RKO (cell line): ENCODE measurements at places on chromosomes 4 and X.

GRCh38 chr4:110155654-110156053, 42.8 kb downstream of the ELOVL6 start:
- DNase-seq, result no peak

DNA sequence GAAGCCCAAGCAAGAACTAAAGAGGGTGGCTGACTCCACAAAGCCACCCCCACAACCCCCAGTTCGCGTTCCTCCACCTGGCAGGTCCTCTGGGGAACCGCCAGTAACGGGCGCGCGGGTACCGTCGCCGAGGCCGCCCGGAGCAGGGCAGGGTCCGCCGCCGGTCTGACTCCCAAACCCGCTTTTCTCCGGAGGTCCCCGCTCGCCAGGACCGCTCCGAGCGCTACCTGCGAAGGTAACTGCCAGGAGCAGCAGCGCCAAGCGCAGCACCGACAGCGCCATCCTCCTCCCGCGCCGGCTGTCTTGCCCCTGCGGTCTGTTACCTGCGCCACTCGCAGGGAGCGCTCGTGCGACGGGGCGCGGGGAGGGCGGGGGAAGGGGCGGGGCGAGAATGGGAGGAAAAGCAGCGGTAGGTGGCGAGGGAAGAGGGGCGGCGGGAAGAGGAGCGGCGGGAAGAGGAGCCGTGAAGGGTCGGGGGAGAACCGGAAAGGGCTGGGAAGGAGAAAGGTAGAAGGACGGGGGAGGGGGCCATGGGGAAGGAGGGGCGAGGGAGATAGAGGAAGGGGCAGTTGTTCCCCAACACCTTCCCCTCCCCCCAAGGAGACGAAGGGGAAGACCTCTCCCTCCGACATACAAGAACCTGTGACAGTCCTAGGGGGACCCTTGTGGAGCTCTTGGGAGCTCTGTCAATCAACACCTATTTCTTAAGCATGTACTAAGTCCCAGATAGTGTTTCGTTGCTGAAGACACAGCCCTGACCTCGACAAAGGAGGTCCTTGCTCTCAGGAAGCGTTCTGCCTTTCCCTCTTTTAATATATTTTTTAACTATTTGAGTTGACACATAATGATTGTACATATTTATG, at the start of gene SPINK2:
TSS of gene SPINK2 (minus strand) at position 321 of the 863 bp plus-strand sequence. CDS start at position 282, 39 bp downstream.
- DNase-seq, result no peak

- DNase-seq, result peak; percentile 63
These were observed 218.2 kb downstream of the IDS start for GRCh38 chrX:149286940-149287349.

GRCh38 chrX:53481816-53482465, 47.8 kb upstream of the HSD17B10 start:
- peak; percentile 63 for DNase-seq

DNA sequence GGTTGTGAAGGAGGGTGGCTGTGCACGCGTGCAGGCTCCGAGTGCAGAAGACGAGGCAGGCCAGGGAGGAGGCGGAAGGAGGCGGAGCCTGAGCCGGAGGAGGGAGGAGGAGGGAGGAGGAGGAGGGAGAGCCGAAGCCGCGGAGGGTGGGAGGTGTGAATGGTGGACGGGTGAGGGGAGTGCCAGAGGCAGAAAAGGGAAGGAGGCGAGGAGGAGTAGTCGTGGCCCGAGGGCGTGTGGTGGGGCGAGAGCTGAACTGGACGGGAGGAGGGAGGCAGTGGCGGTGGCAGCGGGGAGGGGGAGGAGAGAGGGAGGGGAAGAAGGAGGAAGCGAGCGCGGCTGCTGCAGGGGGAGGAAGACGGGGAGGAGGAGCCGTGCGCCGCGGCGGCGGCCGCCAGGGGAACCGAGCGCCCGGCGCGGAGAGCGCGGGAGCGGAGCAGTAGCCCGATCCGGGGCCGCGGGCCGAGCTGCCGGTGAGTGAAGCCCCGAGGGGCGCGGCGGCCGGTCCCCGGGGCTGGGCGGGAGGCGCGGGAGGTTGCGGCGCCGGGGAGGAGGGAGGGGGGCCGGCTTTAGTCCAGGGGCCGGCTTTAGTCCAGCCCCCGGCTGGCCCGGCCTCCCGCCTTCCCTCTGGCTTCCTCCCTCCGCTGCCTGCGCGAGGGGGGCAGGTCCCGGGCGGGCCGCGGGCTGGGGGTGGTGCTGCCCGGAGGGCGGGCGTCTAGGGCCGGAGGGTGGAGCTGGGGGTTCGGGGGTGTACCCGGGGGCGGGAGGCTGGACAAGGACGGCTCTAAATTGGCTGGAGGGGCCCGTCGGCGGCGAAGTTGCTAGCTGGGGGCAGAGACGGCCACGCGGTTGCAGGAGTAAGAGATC, at the start of gene TMEM164:
TSS of gene TMEM164 (plus strand) at position 815 of the 867 bp plus-strand sequence. CDS start 661 bp downstream, outside the sequence.
- peak; percentile 69 for DNase-seq

- no peak for DNase-seq
These were observed 325.3 kb upstream of the RASGEF1B start for GRCh38 chr4:81796790-81797528.

GRCh38 chr4:144579411-144580030, 66.4 kb upstream of the HHIP start:
- peak; percentile 33 for DNase-seq

DNA sequence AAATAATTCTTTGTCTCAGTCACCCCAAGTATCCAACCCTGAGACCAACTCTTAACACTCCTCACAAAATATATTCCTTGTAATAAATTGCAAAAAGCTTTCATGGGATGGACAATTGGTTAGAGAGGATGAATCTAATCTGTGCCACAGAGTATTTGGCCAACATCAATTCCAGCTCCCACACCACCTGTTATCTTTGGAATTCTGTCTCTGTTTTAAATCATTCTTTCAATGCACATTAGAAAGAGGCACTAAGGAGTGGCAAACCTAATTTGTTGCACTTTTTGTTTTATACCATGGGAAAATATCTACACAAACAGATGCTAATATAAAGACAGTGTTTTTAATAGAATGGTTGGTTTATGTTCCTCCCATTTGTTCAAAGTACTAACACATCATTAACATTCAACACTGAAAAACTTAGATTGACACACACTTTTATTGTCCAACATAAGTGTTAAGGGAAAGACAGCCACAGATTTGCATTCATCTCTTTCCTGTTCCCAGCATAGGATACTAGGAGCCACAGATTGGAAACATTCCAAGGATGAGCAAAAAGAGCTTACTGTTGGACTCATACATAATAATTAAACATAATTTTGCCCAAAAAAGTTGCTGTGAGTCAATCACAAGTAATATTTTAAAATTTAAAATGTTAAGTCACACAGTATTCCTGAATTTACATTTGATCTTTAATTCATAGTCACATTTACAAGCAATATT, 116.4 kb downstream of the PPA2 start:
- no peak for DNase-seq

- DNase-seq, result no peak
These were observed 10.3 kb downstream of the RTL5 start for GRCh38 chrX:72121383-72121782.

DNA sequence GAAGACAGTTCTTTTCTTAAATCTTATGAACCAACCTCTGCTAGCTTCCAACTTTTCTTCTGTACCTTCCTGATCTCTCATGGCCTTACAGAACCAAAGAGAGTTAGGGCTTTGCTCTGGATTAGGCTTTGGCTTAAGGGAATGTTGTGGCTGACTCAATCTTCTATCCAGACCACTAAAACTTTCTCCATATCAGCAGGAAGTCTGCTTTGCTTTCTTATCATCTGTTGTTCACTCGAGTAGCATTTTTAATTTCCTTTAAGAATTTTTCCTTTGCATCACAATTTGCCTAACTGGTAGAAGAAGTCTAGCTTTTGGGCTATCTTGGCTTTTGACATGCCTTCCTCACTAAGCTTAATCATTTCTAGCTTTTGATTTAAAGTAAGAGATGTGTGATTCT, 167.0 kb downstream of the TBCK start:
- no peak for DNase-seq

DNA sequence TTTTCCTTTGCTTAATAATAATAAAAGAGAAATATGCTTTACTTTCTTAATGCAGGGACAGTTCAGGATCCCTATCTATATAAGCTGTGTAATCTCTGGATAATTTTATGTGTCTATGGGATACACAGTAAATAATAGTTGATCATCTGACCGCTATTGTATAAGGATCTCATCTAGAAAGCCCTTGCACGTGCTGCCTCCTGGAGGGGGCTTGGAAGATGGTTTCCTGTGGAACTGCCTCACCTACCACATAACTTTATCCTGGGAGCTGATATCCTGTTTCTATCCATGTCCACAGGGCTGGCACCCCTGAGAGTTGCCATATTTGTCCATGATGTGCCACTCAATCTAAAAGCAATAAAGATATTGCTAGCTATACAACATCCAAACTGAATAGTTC, 139.3 kb upstream of the FRMPD4 start:
- no peak for DNase-seq

DNA sequence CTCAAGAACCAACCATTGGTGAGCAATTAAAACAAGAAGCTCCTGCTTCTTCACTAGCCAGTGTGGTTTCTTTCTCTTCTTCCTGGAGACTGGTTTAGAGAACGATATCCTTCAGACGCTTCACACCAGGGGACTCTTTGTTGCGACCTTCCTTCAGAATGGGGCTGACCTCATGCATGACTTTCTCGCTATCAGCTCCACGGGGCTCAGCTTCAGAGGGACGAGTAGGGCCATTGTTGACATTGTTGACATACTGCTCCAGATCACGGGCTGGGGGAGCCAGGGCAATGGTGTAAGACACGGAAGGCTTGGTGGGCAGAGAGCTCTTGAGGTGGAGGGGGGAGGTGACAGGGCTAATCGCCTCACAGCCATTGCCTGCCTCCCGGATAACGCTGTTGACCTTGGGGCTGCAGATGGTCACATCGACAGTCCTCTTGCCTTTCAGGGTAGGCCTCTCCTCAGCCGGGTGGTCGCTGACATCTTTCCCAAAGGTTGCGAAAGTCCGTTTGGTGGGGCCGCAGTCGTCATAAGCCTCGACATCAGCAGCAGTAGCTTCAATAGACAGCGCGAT, 113.8 kb downstream of the PCDH19 start:
- DNase-seq, result no peak

GRCh38 chrX:46180258-46180687, 364.9 kb downstream of the ZNF674 start:
- DNase-seq, result no peak

- DNase-seq, result no peak
These were observed 207.2 kb upstream of the GPRIN3 start for GRCh38 chr4:89514811-89515210.

GRCh38 chrX:97374266-97374665, 490.6 kb downstream of the RPA4 start:
- no peak for DNase-seq

- no peak for DNase-seq
These were observed 27.7 kb downstream of the STEEP1 start for GRCh38 chrX:119537487-119537886.

DNA sequence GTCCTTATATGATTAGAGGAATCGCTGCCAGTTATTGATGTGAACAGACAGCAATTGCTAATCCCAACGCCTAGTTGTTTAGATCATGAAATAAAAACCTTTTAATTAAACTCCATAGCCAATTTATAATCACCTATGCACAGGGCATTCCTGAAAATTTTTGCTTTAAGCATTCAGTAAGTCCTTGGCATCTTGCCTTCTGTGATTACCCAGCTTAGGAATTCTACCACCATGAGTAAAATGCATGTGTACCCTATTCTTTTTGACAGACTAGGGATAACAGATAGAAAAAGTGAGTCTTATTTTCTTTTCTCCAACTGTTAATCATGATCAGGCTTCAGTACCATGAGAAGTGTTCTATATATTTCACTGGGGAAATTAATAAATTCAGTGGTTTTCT, 995.3 kb upstream of the GRIA3 start:
- no peak for DNase-seq

- no peak for DNase-seq
These were observed 167.5 kb upstream of the PCDH10 start for GRCh38 chr4:132981611-132982010.

DNA sequence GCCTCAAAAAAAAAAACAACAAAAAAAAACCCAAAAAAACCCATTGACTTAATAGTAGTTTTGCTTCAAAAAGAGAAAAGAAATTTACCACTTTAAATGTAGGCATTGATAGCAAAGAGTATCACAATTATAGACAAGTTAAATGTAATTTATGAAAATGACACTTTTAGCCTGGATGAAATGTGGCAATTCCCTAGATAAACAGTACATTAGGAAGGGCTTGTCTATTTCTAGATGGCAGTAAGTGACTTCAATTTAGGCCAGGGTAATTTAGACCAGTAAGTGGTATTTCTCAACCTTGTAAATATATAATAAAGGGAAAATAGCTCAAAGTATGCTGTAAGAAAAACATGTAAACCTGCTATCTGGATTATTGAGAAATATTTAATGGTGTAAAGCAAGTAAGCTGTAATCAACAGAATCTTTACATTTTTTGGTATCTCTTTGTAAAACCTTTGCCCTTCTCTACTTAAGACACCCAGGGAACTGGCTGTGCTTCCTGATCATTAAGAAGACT, 103.7 kb upstream of the RAPGEF2 start:
- DNase-seq, result no peak

DNA sequence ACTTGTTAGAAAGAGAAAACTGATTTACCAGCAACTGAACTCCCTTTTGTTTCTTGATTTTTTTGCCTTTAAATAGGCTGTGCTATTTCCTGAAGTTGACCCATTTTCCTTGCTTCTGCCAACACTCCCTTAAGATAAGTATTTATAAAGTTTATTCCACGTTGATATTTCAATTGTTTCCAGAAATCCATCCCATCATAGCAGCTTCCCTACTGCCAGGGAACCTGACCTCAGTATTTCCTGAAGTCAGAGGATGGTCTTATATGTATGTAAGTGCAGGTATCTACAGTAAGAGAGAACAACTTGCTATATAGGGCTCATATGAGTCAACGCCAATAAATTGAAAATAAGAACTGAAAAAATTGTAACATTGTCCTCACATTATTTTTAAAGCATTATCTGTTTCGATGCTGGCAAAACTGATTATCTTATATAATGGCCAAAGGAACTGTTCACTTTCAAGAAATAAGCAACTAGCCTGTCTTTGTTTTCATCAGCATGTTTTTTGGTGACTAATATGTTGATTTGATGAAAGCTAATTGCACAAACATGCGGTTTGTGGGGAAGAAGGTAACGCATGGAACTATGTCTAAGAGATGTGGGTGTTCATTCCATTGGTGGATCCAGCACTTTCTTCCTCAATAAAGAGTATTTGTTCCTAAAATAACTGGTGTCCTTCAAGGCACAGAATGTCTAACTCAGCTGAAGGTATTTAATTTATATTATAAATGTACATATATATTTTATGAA, 4.7 kb downstream of the LIMCH1 start:
- no peak for DNase-seq

DNA sequence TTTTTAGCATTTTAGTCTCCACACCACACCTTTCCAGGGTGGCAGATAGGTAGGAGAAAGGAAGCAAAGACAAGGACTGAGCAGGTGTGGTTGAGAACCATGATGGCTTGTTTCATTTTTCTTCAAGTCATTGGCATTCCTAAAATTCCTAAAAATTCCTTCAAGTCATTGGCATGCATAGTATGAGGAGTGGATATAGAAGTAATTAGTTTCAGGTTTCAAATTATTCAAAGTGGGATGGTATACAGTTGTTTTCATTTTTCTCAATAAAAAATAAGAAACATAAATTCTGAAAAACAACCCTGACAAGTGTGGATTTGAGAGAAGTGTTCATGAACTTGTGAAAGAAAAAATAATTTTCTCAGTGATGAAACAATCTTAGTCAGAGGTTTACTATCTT, 22.3 kb upstream of the HERC3 start:
- no peak for DNase-seq

GRCh38 chr4:133865612-133866327, 335.8 kb downstream of the PABPC4L start:
- peak; percentile 96 for DNase-seq
